Putamen (tissue), 1 donor: ENCODE measurements at places on chromosomes 3 and 15.

- DNase-seq = no peak
Measured at GRCh38 chr15:71120428-71120944, 5.2 kb downstream of the THSD4 start.

DNA sequence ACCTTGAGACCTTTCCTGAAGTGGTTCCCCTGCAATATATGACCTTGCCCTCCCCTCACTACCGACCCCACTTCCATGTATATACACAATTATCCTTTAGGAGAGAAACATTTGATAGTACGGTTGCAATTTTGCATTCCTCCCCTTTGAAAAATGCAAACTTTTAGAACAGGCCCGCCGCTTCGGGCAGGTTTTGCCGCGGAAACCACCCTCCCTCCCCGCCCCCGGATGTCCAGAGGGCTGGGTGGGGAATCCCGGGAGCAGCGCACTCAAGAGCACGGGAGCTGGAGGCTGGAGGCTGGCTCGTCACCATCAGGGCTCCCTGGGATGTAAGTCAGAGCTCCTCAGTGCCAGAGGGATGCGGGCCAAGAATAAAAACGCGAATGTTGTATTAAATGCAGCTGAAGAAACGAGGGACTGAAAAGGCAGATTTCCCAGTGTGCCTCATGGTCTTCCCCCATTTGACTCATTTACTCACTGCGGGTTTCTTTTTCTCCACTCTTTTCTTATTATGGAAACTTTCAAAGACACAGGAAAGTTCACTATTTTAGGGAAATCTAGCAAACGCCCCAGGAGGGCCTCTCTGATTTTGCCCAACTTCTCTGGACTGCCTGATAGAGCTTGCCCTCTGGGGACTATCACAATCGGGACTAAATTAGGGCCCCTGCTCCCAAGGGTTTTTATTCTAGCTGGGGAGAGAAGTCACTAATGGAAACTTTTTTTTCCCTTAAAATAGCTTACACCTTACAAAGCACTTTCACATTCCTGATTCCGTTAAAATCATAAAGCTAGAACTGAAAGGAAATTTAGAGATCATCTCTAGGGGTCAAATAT, 2.9 kb upstream of the USP3 start:
- peak; percentile 42 for DNase-seq

GRCh38 chr3:112744106-112744505, 102.6 kb downstream of the CD200R1L start:
- no peak for DNase-seq

GRCh38 chr15:66496951-66497501, 536 bp downstream of the SNAPC5 start:
- no peak for DNase-seq

GRCh38 chr15:92288755-92289154, 104.9 kb upstream of the ST8SIA2 start:
- no peak for DNase-seq

DNA sequence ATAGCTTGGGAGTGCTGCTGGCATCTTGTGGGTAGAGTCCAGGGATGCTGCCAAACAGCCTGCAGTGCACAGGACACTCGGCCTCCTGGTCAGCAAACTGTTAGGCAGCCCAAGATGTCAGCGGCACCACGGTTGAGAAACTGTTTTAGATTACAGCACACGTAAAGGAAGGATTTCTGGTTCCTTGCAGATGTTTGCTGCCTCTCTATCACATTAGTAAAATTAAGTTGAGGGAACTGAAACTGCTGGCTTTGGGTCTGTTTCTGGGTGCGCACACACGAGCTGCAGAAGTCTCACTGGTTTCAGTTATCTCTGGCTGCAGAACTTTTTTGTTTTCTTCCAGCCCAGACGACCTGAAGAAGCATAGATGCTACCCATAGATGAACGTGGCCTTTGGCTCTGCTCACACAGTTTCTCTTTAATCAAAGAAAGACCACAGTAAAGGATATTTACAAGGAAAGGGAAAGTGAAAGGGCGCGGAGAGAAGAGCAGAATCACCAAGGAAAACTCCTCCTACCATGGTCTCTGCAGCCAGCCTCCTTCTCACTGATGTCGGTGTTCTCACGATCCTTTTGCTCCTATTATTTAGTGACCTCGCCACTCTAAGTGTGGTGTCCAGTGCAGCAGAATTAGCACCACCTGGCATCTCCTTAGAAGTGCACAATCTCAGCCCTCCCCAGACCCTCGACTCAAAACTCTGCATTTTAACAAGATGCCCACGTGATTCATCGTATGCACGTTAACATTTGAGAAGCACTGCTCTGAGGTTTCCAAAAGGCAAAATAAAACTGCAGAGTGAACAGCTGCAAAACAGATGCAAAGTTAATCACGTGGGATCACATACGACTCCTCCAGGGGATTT, 50.6 kb upstream of the AKAP13 start:
- DNase-seq = no peak

GRCh38 chr3:70716832-70717231, 404.4 kb upstream of the MDFIC2 start:
- peak; percentile 13 for DNase-seq

DNA sequence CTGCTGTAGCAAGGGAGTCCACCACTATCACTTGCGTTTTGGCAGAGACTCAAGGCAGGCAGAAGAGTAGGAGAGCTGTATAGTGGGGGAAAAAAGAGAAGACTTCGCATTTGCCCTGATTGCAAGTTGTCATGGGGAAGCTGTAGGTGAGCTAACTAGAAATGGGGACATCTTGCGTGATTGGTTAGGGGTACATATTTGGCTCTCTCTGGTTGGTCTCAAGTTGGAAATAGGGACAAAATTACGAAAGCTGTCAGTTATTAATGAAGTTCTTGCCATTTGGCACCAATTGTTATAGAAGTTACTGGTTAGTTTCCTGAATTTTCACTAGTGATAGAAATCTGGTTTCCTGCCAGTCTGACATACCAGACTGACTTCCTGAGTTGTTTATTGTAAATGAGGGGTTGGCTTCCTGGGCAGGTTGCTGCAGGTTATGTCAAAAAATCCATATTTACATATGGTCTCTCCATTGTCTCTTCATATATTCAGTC, 8.2 kb upstream of the SENP7 start:
- DNase-seq = no peak

DNA sequence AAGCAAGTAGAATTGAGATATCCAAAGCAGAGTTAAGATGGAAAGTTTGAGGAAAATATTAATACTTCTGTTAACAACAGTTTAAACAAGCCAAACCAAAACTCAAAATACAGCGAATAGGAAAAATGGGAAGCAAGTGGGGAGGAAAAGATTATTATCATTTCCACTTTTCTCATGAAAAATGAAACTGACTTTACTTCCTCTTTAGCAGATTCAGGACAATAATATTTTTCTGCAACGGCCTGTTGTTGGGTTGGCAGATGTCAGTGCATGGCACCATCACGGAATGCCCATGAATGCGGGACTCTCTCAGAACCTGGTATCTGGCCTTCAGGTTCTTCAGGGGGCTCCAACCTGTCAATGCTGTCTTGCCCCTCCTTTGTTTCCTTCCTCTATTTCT, 11.1 kb downstream of the ANKUB1 start:
- no peak for DNase-seq

- DNase-seq = no peak
Measured at GRCh38 chr3:177282119-177282655, 84.9 kb upstream of the TBL1XR1 start.

- DNase-seq = peak; percentile 42
Measured at GRCh38 chr3:104564045-104564643, 802.6 kb upstream of the ALCAM start.

- DNase-seq = no peak
Measured at GRCh38 chr3:169458752-169459151, 204.8 kb downstream of the MECOM start.

DNA sequence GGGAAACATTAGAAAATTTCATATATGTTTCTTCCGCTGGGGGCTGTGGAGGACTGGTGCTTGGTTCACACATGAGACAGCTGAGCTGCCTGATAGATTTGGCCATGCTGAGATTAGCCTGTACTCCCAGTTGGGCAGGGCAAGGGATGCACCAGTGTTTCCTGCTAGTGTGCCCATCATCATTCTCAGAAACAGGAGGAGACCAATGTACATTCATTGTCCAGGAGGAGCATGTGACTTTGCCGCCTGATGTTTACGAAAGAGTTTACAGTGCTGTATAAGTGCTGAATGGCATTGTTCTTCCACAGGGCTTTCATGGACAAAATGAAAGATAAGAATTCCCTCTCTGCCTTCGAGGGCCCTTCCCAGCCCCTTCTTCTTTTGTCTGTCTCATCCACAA, 311.1 kb upstream of the THBS1 start:
- DNase-seq = no peak

DNA sequence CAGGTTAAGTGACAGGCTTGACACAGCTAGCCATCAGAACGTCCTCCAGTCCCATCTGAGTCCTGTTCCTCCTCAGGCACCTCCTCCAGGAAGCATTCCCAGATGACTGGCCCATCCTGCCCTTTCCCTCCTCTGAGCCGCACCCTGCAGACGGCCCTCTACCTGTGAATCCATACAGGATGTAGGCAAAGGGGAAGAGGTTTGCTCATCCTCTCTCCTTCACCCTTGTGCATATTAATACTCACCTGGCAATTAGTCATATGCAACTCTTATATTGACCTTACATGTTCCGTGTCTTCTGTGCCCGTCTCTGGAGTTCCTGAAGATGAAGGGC, 61.9 kb downstream of the SMAD3 start:
- DNase-seq = no peak

- no peak for DNase-seq
Measured at GRCh38 chr15:62777671-62778070, 264.9 kb upstream of the TPM1 start.

DNA sequence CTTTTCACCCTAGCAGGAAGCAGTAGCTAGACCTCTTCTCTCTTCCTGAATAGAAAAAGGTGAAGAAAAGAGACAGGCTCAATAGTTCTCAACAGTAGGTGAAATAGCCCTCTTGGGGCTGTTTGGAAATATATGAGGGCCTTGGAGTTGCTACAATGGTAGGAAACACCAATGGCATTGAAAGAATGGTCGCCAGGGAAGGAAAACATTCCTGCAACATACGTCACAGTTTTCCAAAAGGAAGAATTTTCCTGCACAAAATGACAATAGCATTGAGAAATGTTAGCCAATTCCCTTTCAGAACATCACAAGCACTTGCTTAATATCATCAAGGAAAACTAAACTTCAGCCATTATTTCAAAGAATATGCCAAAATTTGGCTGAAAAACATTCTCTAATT, 484.5 kb downstream of the IGSF11 start:
- no peak for DNase-seq

- DNase-seq = no peak
Measured at GRCh38 chr3:33644582-33644981, 73.5 kb downstream of the CLASP2 start.

DNA sequence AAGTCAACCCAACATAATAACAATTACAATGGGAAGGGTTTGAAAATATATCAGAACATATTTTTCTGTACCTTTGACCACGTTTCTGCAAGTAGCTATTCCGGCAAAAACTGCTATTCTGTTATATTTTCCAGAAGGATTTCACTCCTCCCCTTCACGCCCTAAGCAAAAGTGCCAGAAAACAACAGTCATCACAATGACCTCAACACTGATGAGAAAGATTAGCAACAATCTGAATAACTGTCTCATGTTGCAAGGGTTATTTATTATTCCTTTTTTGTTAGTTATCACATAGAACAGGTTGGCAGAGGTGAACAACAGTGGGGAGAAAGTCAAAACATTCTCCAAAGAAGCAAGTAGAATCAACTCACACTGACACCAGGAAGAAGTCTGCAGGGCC, 269.4 kb upstream of the ARRDC4 start:
- no peak for DNase-seq

- DNase-seq = no peak
Measured at GRCh38 chr15:64112904-64113303, 17.1 kb downstream of the SNX1 start.

DNA sequence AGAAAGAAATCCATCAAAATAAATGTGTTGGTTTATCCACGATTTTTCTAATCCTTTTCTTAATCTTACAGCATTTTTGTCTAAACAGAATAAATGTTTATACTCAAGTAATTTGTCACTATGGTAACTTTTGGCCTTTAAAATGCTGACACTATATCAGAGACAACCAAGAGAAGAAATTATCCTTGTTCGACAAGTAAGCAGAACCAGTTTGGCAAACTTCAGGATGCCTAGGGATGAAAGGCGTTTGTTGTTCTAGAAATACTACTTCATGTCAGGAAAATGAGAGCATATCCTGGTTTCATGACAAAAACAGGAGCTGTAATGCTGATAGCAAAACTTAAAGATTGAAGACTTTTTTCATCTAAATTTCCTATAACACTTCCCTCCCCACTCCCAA, 308.0 kb upstream of the ATP11B start:
- no peak for DNase-seq

- DNase-seq = no peak
Measured at GRCh38 chr3:193987186-193987585, 148.8 kb upstream of the HES1 start.

- DNase-seq = no peak
Measured at GRCh38 chr3:161576714-161577510, 80.3 kb downstream of the OTOL1 start.

- DNase-seq = no peak
Measured at GRCh38 chr3:32901005-32901932, 50.2 kb upstream of the CCR4 start.

DNA sequence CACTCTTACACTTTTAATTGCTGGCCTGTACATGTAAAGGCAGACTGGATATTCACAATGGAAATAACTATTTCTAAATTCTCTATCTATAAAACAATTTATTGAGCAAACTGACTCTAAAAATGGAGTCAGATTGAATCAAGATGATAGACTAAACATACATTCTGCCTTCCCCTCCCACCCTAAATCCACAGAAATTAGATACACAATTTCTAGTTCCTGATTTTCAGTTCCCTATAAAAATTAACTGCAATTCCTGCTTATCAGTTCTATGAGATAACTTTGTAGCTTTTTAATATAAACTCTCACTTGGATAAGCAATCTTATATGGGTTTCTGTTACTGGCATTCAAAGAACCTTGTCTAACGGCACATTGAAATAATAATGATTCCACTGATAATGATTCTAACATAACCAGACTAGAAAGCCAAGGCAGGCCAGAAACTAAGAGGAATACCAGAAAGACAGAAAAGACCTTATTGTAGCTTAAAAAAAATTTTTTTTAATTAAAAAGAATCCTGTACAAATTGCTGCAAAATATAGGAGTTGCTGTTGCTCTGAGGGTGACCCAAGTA, 33.1 kb downstream of the TBC1D5 start:
- DNase-seq = no peak

DNA sequence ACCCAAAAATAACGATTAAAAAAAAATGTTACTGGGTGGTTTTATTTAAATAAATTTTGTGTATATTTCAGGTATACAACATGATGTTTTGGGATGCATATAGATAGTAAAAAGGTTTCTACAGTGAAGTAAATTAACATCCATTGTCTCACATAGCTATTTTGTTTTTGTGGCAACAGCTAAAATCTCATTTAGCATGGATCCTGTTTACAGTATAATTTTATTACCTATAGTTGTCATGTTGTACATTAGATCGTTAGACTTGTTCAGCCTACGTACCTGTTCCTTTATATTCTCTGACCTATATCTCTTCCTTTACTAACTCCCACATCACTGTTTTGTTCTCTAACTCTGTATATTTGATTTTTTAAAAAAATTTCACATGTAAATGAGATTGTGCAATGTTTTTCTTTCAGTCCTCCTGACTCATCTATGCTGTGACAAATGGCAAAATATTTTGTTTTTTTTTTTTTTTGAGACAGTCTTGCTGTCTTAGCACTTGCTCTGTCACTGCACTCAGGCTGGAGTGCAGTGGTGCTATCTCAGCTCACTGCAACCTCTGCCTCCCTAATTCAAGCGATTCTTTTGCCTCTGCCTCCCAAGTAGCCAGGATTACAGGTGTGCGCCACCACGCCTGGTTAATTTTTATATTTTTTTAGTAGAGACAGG, 45.6 kb downstream of the OIP5 start:
- DNase-seq = no peak

- peak; percentile 76 for DNase-seq
Measured at GRCh38 chr3:64484289-64484992, 203.4 kb downstream of the ADAMTS9 start.
